BJ (cell line): ENCODE measurements at places on chromosomes 13 and 19. TPM values are rescaled to one million over a fixed set of nuclear protein-coding genes. Genes with fewer than 3 reads are reported as not detected.

The UHRF1 gene
- 6.1 and 10.3 TPM in 2 replicates for polyA plus RNA-seq

The PTOV1 gene
- polyA plus RNA-seq = 30.7 and 67.6 TPM in 2 replicates

The ELANE gene
- 0.10 and 0.12 TPM in 2 replicates for polyA plus RNA-seq

The GTF2F2 gene
- 7.9 and 14.6 TPM in 2 replicates for polyA plus RNA-seq

The PEX11G gene
- polyA plus RNA-seq = 1.9 and 3.8 TPM in 2 replicates

The SEMA6B gene
- 0.11 and 0.22 TPM in 2 replicates for polyA plus RNA-seq

The CEACAM16 gene
- not detected in 2 replicates for polyA plus RNA-seq

The NCCRP1 gene
- polyA plus RNA-seq = 0.04 TPM in 2 replicates

The SPRYD7 gene
- polyA plus RNA-seq = 3.3 and 6.5 TPM in 2 replicates

The CRTC1 gene
- 0.97 and 1.5 TPM in 2 replicates for polyA plus RNA-seq

The KIR3DL2 gene
- not detected in 2 replicates for polyA plus RNA-seq

The KLHL1 gene
- polyA plus RNA-seq = not detected in 2 replicates

The ZNF772 gene
- polyA plus RNA-seq = 3.6 and 5.8 TPM in 2 replicates

The MRPL57 gene
- 12.0 and 17.2 TPM in 2 replicates for polyA plus RNA-seq

The TMEM221 gene
- 0.09 and 0.11 TPM in 2 replicates for polyA plus RNA-seq

The ZNF737 gene
- polyA plus RNA-seq = 3.4 and 5.0 TPM in 2 replicates

The IZUMO2 gene
- not detected in 2 replicates for polyA plus RNA-seq

The COG6 gene
- 14.4 and 26.7 TPM in 2 replicates for polyA plus RNA-seq

The KCTD15 gene
- 35.5 and 59.1 TPM in 2 replicates for polyA plus RNA-seq

The SPRY2 gene
- polyA plus RNA-seq = 21.0 and 21.6 TPM in 2 replicates

The KIR2DL4 gene
- polyA plus RNA-seq = not detected in 2 replicates

The IL12RB1 gene
- polyA plus RNA-seq = 0.10 and 0.13 TPM in 2 replicates

The NR2F6 gene
- 26.1 and 28.0 TPM in 2 replicates for polyA plus RNA-seq

The THSD1 gene
- polyA plus RNA-seq = 4.3 and 4.5 TPM in 2 replicates

The BSG gene
- 579 and 1,176 TPM in 2 replicates for polyA plus RNA-seq

The WDR87 gene
- polyA plus RNA-seq = not detected in 2 replicates

The NLRP5 gene
- not detected in 2 replicates for polyA plus RNA-seq

The ZNF582 gene
- polyA plus RNA-seq = 2.4 and 3.5 TPM in 2 replicates

The FPR1 gene
- polyA plus RNA-seq = not detected in 2 replicates

The CGB2 gene
- not detected in 2 replicates for polyA plus RNA-seq
